Uterus (tissue), 4 donors: ENCODE measurements at places on chromosomes 2 and 18. TPM values are rescaled to one million over a fixed set of nuclear protein-coding genes. Genes with fewer than 3 reads are reported as not detected.

The SCN2A gene
- 0.88 TPM for total RNA-seq

The ABHD1 gene
- not detected for total RNA-seq

The LHCGR gene
- 0.48 TPM for total RNA-seq

The TEKT4 gene
- not detected for total RNA-seq

The RFTN2 gene
- 2.0 TPM for total RNA-seq

The CRIM1 gene
- 51.2 TPM for total RNA-seq

The DSG4 gene
- not detected for total RNA-seq

The GGCX gene
- 54.1 TPM for total RNA-seq

The MOGAT1 gene
- total RNA-seq = not detected
